HuH-7.5 (cell line): ENCODE measurements at places on chromosomes 16 and 17.

DNA sequence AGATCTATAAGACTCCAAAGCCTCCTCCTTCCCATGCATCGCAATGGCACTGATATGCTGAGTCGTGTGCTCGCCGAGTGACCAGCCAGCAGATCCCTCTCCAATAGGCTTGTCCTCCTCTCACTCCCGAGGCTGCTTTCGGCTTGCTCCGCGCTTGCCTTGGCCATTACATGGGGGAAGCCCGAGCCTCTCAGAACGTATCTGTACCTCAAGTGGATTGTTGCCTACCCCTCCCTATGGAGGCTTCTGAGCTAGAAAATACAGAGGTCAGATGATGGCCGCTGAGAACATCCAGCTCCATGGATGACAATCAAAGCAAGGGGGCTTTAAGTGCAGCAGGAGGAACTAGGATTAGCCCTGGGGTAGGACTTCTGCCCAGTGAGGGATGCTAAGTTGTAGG, 7.7 kb upstream of the NLRP1 start:
- DNase-seq, result no peak

- DNase-seq, result peak; percentile 19
Measured at GRCh38 chr16:82524976-82525375, 101.8 kb upstream of the CDH13 start.

GRCh38 chr16:85662482-85662812, 26.3 kb downstream of the GINS2 start:
- DNase-seq, result no peak

GRCh38 chr17:56217921-56218320, 64.6 kb downstream of the ANKFN1 start:
- DNase-seq, result no peak

GRCh38 chr16:84314814-84315213, 20.1 kb downstream of the WFDC1 start:
- no peak for DNase-seq

DNA sequence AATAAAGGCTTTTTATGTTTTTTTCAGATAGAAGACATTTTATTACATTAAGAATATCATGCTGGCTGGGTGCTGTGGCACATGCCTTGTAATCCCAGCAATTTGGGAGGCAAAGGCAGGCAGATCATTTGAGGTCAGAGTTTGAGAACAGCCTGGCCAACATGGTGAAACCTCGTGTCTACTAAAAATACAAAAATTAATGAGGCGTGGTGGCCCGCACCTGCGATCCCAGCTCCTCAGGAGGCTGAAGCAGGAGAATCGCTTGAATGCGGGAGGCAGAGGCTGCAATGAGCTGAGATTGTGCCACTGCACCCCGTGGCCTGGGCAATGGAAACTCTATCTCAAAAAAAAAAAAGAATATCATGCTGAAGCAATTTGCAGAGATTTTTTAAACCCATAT, 29.1 kb upstream of the HAPSTR1 start:
- no peak for DNase-seq

DNA sequence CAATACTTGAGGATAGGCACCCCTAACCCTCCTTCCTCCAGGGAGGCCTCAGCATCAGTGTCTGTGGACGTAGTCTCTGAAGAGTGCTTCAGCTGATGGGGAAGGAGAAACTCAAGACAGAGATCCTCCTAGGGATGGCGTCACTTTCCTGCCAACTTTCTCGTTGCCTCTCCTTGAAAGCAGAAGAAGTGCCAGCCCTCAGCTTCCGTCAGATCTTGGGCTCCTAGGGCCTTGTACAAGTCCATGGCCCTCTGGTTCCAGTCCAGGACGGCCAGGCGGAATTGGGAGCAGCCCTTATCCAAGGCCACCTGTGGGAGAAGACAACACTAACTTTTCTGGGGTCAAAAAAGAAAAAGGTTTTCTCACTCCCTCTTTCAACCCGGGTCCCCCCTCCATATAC, 1.3 kb downstream of the SAT2 start:
- DNase-seq, result no peak

- no peak for DNase-seq
Measured at GRCh38 chr17:80691784-80692183, 147.1 kb downstream of the RPTOR start.

- DNase-seq, result no peak
Measured at GRCh38 chr17:78967782-78968362, 11.9 kb downstream of the LGALS3BP start.

DNA sequence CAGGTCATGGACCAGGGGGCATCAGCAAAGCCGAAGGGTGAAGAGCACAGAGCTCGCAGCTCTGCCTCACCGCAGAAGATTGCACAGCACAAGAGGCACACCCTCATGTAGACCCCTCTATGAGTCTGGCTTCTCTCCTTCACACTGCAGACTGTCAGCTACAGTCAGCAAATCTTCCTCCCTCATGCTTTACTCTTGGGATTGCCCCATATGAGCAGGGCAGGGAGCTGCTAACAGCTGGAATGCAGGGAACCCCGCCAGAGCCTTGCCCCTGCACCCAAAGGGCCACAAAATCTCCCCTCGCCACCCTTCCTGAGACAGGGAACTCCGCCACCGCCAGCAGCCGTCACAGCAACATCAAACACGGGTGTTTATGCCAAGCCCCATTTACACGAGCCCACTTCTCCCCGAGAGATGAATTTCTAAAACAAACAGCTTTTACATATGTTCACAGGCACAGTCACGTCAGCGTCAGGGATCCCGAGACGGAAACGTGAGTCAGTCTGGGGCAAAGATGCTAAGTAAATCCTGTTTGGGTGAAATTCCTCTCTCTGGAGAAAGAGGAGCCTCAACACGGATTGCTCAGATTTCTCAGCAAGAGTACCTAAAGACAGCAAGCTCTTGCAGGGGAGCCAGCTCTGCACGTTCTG, 121.9 kb downstream of the CDYL2 start:
- DNase-seq, result no peak

GRCh38 chr17:76568811-76569221, 16.8 kb downstream of the ST6GALNAC2 start:
- no peak for DNase-seq

DNA sequence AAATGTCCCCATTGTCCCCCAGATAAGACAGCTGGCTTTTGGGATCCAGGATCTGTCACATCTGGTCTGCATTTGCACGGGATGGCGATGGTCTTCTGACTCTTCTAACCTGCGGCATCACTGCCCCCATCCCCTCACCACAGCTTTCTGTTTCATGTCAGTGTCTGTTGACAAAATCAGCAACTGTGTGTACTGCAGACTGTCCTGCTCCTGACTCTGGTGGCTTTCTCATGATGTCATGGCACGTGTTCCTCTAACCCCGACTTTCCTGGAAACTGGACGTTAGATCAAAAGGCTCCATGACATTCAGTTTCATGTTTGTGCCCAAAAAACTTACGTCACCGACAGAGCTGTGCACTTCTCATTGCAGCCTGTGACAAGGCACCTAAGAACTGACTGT, 30.1 kb upstream of the CPNE2 start:
- no peak for DNase-seq

DNA sequence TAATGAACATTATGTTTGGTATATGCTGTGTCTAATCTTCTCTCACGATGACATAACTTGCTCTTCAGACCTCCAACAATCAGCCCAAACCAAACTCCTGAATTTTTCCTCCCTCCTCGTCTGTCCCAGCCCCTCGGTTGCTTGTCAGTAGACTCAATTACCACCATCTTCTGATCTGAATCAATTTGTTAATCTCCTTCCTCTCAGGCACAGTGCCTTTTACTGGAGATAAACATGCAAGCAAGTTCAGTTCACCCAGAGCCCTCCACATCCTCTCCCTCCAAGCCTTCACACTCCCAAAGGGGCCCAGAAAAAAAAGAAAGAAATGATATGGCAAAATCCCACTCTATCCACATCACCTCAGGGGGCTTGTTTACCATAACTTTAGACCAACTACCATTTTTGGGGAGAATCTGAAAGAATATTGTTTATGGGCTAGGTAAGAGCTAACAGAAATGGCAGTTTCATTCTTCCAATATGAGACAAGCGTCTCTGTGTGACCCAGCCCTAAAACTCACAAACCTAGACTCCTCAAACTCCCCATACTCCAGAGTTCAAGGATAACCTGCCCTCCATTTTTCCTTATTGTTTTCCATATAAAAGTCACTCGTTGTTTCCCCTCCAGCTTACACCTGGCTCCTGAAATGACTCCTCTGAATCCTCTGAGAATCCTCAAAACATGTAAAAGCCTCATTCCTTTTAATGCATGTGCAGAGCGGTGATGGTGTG, 1.5 kb downstream of the TEX2 start:
- DNase-seq, result no peak

DNA sequence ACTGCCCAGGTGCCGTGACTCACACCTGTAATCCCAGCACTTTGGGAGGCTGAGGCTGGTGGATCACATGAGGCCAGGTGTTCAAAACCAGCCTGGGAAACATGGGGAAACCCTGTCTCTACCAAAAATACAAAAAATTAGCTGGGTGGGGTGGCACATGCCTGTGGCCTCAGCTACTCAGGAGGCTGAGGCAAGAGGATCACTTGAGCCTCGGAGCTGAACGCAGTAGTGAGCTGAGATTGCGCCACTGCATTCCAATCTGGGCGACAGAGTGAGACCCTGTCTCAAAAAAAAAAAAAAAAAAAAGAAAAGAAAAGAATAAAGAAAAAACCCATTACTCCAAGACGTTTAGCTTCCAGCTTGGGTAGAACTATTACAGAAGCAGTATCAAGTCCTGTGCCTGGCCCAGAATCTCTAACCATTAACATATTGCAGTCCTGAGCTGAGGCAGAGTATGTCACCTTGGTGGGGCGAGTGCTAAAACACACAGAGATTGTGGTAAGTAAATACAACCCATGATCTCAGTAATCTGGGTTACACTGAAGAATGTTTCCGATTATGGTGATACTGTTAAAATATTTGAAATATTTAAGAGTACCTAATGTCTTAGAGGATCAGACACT, 23.2 kb upstream of the CFAP20 start:
- no peak for DNase-seq

DNA sequence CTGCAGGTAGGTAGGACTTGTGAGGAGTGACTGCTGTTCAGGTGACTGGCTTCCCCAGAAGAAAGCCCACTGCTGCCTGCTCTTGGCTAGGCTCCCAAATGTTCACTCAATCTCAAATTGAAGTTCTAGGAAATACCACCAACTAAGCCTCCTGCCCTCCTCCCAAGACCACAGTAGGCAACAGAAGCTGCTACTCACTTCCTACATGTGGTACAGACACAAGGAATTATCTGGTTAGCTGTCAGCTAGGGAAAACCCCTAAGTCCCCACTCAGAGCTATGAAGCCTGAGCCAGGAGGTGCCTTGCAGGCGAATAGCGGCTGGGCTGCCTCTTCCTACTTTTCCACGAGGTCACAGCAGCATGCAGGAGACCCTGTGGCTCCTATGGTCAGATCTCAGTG, 4.9 kb downstream of the FBXO39 start:
- DNase-seq, result no peak

DNA sequence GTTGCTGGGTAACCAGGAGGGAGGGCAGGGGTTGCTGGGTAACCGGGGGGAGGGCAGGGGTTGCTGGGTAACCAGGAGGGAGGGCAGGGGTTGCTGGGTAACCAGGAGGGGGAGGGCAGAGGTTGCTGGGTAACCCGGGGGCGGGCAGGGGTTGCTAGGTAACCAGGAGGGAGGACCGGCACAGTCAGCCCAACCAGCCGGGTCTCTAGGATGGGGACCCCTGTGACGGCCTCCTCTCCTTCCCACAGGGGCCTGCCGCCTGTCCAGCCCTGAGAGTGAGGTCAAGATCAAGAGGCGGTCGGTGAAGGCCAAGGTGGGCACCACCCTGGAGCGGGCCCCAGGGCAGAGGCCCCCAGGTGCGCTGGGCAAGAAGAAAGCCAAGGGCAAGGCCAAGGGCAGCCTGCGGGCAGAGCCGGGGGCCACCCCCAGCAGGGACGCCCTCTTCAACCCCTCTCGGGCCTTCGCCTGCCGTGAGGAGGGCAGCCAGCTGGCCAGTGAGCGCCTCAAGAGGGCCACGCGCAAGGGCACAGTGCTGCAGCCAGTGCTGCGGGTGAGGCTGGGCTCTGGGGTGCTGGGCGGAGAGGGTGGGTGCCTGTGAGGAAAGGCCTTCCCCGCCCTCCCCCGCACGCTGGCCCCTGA, 54.6 kb downstream of the ACTG1 start:
- DNase-seq, result no peak

GRCh38 chr16:50121721-50122445, 31.2 kb upstream of the TENT4B start:
- no peak for DNase-seq

- DNase-seq, result no peak
Measured at GRCh38 chr17:66564992-66565465, 262.6 kb downstream of the PRKCA start.

DNA sequence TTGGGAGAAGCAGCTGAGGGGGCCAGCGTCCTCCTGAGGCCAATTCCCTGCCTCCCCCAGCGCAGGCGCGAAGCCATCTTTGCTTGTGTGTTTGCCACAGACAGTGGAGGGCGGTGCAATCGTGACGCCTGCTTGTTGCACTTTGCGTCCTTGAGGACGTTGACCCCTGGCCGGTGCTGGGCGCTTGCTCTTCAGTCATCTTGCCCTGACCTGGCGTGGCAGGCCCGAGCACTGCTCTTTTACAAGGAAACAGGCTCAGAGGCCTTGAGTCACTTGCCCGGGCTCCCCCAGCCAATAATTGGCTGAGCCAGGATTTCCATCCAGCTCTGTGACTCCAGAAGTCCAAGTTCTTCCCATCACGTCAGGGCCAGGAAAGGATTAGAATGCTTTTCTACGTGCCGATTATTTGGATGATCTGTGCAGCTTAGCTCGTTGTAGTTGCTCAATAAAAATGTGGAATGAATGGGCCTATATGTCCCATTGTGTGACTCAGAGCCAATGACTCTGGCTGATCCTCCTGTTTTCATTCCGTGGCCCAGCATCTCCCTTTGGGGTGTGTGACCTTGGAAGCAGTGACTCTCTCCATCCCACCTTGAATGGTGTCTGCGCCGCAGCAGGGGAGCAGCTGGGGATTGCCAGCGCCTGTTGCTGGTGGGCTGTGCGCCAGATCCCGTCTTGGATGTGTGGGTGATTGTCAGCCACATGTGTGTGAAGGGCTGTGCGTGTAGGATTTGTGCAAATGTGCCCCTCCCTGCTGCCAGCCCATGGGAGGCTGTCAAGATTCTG, 214.1 kb downstream of the SEC14L1 start:
- DNase-seq, result peak; percentile 59

DNA sequence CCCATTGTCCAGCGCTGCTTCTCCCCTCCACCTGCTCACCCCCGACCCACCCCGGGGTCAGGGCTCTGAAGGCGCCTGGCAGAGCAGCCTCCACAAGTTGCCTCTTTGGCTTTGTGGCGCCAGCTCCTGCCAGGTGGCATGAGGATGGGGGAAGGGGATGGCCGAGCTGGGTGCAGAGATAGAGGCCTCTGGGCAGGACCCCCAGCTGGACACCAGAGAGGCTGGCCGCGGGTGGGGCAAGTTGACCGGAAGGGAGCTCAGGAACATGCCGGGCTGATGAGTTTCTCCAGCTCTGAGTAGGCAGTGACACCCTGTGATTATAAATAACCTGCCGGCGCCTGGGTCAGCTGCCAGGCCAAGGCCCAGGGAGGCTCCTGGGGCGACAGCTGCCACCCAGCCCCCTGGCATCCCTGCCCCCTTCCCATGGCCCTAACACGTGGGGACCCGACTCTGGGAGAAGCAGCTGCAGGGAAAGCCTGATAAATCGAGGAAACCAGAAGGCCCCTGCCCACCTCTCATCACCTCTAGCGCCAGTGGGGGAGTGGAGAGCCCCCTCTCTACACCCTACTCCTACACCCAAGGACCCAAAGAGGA, 729 bp downstream of the P2RX5 start:
- DNase-seq, result no peak

- peak; percentile 97 for DNase-seq
Measured at GRCh38 chr16:88505405-88506082, 52.5 kb downstream of the ZFPM1 start.
